ENCODE measurements at places on chromosomes 5 and 9.
A peak's percentile ranks its signal among the peaks of the same experiment; 100 is the strongest.

- DNase-seq, result no peak
Observed at GRCh38 chr9:5569409-5569808, 59.1 kb downstream of the PDCD1LG2 start.

- no peak for DNase-seq
Observed at GRCh38 chr9:122991370-122991830, 42.1 kb upstream of the GPR21 start.

DNA sequence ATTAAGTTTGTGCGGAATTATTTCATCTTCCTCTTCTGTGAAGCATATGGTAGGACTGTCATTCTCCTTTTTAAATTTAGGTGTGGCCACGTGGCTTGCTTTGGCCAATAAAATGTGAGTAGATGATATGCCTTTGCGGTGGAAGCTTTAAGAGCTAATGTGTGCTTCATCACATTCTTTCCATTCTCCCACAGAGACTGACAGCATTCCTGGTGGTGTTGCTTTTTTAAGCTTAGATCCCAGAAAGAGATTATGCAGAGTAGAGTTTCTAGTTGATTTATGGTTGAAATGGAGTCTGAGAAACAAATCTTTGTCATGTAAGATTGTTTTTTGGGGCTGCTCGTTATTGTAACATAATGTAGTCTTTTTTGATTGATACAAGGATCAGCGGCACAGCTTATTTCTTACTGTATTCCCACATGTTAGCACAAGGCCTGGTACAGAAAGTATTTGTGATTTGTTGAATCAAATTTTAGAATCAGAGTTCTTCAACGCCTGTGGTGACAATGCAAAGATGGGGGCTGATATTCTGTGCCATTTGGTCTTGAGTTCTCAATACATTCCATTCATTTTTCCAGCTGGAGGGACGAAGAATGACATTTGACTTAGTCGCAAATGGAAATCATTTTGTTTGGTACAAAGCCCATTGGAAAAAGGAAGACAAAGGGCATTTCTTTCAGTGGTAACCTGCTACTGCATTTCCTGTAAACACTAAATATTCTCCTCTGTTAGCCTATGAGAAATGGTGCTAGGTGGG lies 209.9 kb upstream of the VLDLR start:
- no peak for DNase-seq

GRCh38 chr5:76820526-76820890 lies 1.7 kb downstream of the F2RL1 start:
- no peak for DNase-seq

- DNase-seq, result no peak
Observed at GRCh38 chr5:8239198-8239597, 370.2 kb downstream of the MTRR start.

DNA sequence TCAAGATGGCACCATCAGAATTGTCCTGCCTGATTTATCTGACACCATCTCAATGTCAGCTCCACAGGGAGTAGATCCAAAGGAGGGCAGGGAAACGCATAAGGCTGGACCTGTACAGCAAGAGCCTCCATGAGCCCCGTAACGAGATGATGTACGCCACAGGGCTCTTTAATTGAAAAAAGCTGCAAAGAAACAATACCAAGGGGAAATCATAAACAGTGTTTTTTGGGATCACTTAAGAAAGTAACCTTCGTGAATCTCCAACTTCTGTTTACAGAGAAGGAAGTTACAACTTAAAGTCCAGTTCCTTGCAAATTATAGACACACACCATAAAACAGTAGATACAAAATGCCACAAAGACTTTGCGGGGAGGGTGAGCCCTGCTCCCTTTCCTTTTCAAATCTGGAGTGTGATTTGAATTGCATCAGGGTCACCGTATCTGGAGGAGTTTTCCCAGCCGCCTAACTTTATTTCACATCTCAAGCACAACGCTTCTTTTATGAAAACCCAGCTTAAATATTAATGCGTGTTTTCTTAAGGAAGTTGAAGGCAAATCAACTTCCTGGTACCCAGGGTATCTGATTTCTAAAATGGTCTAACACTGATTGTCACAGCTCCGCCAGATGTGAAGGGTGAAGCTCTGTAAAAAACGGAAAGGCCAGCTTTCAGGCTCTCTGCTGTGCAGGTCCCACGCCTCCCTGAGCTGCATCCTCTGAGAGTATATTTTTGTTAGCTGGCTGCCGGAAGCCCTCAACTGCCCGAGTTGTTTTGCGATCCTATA lies 88.9 kb downstream of the EBF1 start:
- no peak for DNase-seq

GRCh38 chr5:40736103-40736875 lies 19.5 kb downstream of the TTC33 start:
- DNase-seq, result peak; percentile 5

- DNase-seq, result no peak
Observed at GRCh38 chr5:74543162-74543995, 97.1 kb downstream of the ENC1 start.

Measured in NCI-H187 treated with DMSO at 0.1 percent for 48 hours (cell line).